Left colon (tissue), 2 donors: ENCODE measurements at places on chromosomes 13 and 19. TPM values are rescaled to one million over a fixed set of nuclear protein-coding genes. Genes with fewer than 3 reads are reported as not detected.

DNA sequence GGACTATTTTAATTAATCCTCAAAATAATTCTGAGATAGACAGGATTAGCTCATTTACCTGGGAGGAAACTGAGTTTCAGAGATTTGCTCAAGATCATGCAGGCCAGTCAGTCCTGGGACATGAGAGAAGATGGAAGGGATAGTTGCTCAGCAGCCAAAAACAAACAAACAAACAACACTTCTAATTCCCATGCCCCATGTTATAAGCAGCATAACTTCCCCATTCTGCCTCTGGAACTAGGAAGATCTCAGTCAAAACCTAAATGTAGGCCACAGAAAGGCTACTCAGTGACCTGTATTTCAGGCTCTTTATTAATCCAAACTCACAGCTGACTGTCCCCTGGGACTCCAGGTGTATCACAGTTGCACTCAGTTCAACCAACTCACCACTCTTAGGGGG lies 489.2 kb upstream of the NBEA start:
- no peak for DNase-seq

DNA sequence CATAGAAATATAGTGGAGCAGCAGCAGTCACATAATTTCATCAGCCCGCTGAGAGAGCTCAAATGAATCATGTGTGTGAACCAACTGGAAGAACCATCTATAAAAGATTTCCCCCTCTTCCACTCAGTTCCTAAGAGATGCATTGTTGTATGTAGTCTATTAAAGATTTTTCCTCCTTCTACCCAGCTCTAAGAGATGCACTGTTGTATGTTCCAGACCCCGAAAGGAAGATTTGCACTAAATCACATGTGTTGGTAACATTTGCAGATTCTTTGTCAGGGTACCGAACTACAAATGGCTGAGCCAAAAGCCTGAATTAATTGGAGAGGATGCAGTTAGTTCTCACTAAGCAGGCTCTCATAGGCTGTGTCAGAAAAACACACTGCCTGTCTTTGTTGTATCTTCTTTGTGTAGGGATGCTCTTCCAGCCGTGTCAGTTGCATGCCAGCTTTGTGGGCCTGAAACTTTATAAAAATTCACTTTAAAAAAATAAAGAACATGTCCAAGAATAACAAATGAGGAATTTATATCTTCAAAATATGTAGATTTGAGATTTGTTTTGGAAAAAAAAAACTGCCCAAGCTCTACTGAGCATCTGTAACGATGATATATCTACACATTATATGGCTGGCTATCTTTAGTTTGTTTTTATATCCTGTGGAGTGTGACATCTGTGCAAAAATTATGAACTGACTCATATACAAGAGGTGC lies 223.1 kb downstream of the MZT1 start:
- DNase-seq, result no peak

DNA sequence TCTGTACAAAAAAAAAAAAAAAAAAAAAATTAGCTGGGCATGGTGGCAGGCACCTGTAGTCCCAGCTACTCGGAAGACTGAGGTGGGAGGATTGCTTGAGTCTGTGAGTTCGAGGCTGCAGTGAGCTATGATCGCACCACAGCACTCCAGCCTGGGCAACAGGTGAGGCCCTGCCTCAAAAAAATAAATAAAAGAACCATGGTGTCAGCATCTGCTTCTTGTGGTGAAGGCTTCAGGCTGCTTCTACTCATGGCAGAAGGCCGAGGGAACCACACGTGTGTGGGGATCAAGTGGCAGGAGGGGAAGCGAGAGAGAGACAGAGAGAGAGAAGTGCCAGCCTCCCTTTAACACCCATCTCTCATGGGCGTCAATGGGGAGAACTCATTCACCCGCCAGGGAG lies 13.5 kb downstream of the BCL3 start:
- DNase-seq, result peak; percentile 4

GRCh38 chr19:18815673-18816072 lies 16.1 kb upstream of the UPF1 start:
- DNase-seq, result no peak

Gene LILRA1
- not detected for total RNA-seq

Gene TMEM272
- total RNA-seq, result 0.06 TPM
